Aorta (tissue), 5 donors: ENCODE measurements at places on chromosomes 2 and 18. TPM values are rescaled to one million over a fixed set of nuclear protein-coding genes. Genes with fewer than 3 reads are reported as not detected.

DNA sequence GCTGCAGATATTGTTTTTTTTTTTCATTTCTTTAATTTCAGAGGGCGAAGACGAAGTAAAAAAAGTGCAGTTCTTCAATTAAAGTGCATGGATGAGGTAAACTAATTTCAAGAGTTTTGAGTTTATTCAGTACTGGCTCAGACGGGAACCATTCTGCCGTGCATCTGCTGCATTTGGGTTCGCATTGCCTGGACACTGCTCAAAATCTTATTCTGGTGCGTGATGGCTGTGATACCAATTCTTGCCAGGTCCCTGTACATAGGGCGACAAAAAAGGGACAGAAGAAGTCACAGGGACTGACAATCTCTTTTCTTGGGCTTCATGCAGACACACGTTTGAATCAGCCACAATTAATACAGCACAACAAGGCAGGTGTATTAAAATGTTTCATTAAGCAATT lies 146.2 kb downstream of the EPHA4 start:
- no peak for DNase-seq

- no peak for DNase-seq
Observed at GRCh38 chr2:106521016-106521415, 33.9 kb downstream of the CD8B2 start.

DNA sequence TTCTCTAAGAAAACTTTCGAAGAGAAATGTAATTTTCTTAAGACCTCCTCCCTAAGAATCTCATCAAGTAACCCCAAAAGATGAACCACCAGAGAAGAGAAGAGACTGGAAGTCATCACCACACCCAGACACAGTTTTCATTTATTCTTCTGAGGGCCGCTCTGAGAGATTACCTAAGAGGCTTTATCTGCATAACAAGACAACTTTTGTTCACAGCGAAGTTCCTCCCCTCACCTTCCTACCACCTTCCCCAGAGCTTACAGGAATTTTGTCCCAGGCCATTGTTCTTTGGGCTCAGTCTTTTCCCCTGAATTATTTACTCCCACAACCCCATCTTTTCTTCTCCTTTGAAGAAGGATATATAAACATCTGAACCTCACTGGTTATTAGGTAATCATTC lies 92.8 kb downstream of the AKAIN1 start:
- no peak for DNase-seq

- no peak for DNase-seq
Observed at GRCh38 chr2:174117951-174118930, 130.1 kb downstream of the OLA1 start.

- no peak for DNase-seq
Observed at GRCh38 chr2:162317861-162318327, 590 bp downstream of the IFIH1 start.

The RPRM gene
- total RNA-seq: 0.23 TPM

The TMEFF2 gene
- 0.12 TPM for total RNA-seq

The GCG gene
- not detected for total RNA-seq

DNA sequence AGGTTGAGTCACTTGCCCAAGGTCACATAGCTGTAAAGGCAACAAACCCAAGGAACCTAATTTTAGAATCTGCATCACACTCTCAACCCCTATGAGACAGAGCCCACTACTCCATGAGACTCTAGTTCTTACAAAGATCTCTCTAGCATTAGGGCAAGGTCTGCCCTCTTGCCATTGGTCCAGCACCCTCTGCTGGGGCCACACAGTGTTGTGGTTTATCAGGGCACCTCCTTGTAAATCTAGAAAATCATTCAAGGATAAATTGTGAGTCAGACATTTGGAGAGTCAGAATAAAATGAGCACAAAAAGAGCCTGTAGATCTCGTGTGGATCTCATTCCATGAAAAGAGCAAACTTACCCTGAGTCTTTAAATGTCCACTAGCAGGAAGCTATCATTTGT lies 91.2 kb downstream of the SLC8A1 start:
- no peak for DNase-seq

GRCh38 chr18:50044402-50044801 lies 150.5 kb downstream of the MYO5B start:
- DNase-seq: no peak

The DNAH7 gene
- total RNA-seq: 1.8 TPM

The SLC5A7 gene
- not detected for total RNA-seq

- DNase-seq: no peak
Observed at GRCh38 chr2:43609290-43609918, 13.6 kb upstream of the THADA start.

The ADCYAP1 gene
- 6.5 TPM for total RNA-seq

GRCh38 chr18:2518473-2518872 lies 52.8 kb downstream of the METTL4 start:
- no peak for DNase-seq

DNA sequence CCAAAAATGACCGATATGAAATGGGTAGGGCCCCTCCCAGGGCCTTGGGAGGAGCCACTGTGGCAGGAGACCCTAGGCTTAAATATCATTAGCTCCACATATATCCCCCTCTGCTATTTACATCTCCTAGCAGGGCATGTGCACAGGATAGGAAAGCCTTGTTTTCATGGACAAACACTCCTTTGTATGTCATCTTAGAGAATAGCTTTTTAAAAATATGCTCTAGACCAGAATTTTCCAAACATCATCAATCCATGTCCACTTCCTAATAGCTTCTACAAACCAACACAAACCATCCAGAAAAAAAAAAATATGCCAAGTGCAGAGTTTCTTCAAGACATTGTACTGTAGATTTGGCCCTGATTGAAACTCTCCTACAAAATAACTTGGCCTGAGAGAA lies 10.8 kb downstream of the DAPL1 start:
- no peak for DNase-seq

The SLC14A1 gene
- total RNA-seq: 33.1 TPM

- DNase-seq: no peak
Observed at GRCh38 chr18:46429130-46429529, 227.9 kb downstream of the LOXHD1 start.

- DNase-seq: no peak
Observed at GRCh38 chr2:109217362-109218086, 88.5 kb downstream of the SH3RF3 start.

GRCh38 chr18:11736656-11737055 lies 47.6 kb downstream of the GNAL start:
- no peak for DNase-seq

GRCh38 chr2:161332371-161332967 lies 24.2 kb downstream of the PSMD14 start:
- DNase-seq: no peak

- no peak for DNase-seq
Observed at GRCh38 chr2:54254180-54254579, 1.8 kb downstream of the TSPYL6 start.

DNA sequence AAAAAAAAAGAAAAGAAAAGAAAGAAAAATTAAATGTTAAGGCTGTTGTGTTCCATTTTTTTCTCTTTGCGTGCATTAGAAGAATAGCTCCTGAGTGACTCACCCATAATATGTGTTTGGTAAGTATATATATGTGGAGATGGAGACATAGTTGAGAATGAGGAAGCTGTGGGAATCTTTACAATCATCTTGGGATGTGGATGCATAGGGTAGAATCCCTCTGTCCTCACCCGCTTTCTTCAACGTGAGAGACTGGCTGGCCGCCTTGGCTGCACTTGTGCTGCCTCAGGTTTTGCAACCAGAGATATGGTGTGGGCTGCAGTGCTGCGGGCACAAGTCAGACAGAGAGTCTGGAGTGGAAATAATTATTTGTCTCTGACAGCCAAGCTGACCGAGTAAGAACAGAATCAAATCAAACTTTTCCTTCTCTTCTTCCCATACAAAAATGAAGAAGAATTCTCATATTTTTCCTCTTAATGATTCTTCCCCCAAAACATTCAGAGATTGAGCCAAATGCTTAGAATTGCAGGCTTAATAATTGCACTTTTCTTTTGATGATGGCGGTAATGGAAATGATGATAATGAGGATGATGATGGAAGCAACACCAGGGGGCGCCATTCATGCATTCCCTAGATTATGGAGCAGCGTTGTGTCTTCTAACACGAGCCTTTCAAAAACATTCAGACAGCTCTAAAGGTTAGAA lies 48.5 kb downstream of the SERPINB7 start:
- no peak for DNase-seq

DNA sequence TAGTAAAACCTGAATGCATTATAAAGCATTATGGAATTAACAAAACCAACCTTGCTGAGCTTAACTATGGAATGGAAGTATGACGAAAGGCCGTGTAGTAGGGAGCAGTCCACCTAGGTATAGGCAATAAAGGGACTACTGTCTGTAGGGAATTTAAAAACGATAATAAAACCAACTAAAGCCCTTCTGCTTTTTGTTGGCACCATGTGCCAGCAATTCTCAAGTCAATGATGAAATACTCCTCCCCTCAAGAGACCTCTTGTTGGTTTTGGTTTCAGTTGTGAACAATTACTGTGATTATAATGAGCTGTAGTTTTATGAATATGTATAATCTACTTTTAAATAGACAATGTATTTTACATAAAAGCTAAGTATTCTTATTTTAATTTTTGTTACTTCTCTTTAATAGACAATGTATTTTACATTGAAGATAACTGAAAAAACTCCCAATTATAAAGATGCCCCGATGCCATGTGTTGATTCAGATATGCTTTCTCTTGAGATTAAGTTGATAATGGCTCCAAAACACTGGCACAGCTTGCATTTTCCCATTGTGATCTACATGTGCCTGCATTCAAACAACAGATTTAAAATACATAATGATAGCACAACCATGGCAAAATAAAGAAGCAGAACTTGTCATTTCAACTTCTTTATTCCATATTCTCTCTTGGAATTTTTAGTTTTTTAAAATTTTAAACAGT lies 55.5 kb upstream of the ZDBF2 start:
- no peak for DNase-seq

DNA sequence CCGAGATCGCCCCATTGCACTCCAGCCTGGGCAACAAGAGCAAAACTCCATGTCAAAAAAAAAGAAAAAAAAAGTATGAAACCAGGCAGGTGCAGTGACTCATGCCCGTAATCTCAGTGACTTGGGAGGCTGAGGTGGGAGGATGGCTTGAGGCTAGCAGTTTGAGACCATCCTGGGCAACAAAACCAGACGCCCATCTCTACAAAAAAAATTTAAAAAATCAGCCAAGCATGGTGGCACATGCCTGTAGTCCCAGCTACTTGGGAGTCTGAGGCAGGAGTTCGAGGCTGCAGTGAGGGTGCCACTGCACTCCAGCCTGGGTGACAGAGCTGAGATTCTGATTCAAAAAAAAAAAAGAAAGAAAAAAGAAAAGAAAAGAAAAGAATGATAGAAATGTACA lies 277.8 kb downstream of the MYCN start:
- no peak for DNase-seq

DNA sequence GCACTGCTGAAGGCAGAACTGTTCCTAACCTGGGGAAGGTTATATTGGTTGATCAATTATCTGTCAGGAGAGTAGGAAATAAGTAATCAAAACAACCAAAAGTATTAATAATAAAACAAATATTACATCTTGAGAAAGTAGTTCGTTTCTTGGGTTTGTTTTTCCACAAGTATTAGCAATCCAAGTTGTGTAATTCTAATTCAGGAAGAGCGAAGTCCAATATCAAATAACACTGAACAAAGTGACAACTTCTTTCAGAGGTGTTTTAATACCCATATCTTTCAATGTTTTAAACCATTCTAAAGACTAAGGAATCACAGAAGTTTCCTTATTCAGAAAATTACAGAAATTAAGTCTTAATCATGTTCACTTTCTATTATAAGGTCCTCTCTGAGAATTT lies 34.6 kb upstream of the NFU1 start:
- DNase-seq: no peak

DNA sequence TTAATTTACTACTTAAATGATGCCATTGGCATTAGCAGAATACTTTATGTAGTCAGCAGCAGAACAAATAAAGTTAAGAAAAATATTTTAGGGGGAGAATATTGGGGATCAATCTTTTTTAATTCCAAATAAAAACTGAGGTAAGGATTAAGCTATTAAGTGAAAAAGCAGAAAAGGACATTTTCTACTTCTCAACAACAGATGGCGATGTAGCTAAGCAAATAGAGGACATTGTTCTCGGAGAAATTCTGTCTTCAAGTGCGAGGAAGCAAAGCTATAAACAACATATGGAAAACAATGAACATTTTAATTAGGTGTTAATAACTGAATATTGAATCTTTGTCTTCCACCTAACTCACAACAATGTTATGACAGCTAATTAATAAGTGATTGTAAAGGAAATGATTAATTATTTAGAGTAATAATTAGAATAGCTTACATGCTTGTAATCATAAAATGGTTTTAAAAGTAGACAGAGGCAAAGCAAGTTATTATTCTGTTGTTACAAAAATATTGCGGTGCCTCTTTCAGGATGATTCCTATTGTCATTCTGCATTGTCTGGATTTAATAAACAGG lies 32.9 kb upstream of the CCDC93 start:
- no peak for DNase-seq

The ANKRD36 gene
- 62.6 TPM for total RNA-seq

GRCh38 chr2:95006588-95006987 lies 18.9 kb upstream of the MAL start:
- DNase-seq: peak; percentile 9

The GALNT13 gene
- total RNA-seq: 0.78 TPM

DNA sequence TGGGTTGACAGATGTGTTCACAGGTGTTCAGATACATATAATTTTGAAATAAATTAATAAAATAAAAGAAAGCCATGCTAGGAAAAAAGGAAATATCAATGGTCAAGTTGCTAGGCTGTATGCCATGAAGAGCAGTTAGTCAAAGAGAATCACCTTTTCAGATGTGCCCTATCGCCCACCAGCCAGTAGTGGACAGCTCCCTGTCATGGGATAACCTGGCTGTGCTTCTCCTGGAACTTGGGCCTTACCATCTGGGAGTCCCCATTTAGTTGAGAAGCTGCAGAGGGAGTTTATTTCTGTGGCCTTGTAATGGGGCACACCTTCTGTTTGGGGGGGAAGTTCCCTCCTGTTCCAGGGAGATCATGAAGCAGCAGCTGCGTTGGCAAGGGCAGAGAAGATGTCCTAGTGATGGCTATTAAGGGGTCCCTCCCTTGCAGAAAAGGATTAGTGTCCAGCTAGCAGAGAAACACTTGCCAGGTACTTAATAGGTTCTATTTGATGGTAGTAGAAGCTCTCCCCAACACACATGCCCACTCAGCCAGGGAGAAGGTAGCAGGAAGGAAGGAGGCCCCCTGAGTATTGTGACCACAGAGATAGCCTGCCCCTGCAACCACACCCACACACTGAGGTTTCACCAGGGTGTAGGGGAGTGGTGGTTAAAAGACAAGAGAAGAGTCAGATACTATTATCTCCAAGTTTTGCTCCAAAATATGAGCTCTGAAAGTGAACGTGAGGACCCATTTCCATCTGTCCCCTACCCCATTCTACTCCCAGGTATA lies 117.7 kb downstream of the B3GNT2 start:
- DNase-seq: no peak
